Kidney capillary endothelial cell (primary cell): ENCODE measurements at places on chromosomes 4 and X.

DNA sequence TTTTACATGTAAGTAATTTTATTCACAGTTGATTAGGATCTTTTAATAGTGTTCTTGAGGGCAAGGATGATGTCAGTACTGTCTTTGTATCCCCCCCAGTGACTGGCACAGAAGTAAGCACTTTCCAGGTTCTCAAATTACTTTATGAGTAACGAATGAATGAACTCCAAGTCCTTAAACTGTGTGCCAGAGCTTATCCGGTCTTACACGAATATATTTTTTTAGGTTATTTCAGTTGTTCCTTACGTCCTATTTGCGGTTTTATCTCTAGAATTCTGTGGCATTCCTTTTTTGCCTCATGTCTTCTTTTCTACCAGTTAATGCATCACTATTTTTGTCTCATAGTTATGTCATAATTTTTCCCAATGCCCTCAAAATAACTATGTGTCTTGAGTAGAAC is 106.9 kb upstream of the MID1IP1 start:
- DNase-seq = no peak

GRCh38 chrX:103012945-103013344 is 51.0 kb downstream of the BEX1 start:
- DNase-seq = no peak

DNA sequence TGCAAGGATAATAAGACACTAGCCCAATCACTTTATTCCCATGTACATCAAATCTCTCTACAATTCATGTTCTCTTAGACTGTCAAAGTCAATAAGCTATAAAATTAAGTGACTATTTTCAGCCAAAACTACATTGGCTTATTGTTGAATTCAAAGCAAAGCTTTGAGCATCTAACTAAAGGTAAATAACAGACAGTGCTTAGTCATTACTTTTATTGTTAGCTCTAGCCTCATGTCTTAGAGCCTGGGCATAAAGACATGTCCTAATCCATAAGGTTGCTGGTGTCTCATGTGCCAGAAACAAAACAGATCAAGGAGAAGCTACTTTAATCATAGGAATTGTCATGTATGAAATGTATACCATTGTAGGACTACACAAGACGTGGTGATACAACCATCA is 103.1 kb upstream of the UNC5C start:
- DNase-seq = no peak

GRCh38 chrX:48474127-48474526 is 1.9 kb upstream of the FTSJ1 start:
- no peak for DNase-seq

DNA sequence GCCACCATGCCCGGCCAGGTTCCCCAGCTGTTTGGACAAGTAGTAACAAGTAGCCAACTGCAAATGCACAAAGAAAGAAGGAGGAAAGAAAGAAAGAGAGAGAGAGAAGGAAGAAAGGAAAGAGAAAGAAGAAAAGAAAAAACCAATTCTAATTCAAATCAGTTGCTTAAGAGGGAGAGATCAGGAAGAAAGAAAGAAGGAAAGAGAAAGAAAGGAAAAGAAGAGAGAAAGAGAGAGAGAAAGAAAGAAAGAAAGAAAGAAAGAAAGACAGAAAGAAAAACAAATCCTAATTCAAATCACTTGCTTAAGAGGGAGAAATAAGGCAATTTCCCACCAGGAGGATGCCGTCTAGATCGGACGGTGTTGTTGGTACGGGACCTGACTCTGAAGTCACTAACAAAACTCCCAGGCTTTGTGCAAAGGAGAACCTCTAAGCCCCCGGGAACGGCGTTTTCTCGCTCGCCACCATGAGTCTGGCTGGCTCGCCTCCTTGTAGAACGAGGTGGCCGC is 95.5 kb upstream of the PPP2R3B start:
- no peak for DNase-seq

GRCh38 chr4:44425614-44426208 is 22.9 kb downstream of the KCTD8 start:
- no peak for DNase-seq

DNA sequence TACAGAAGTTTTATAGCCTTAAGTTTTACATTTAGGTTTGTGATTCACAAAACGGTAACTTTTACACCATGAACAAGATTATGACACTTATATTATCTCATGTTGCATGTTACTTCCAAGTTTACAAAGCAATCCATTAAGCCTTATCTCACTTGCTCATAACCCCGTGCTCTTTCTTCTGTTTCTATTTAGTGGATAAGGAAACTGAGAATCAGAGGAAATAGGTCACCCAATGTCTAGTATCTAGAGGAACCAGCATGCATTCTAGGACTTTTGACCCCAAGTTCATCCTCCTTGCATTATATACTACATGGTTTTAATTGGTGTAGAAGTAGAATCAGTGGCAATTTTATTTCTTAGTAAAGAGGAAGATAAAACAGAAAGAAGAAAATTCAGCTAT is 67.0 kb upstream of the ANXA3 start:
- no peak for DNase-seq

DNA sequence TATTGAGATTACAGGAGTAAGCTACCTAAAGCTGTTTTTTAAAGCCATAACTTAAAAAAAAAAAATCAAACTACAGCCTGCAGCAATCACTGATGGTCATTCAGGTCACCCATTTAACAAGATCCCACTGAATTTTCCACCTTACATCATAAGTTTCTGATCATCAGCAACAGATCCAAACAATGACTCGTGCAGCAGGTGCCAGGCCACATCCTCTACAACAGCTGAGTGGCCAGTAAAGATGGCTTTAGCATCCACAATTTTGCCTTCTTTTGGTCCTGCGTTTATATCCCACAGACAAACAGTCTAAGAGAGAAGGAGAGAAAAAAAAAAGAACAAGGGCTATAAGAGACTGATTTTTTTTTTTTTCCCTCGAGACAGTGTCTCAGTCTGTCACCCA is 16.6 kb downstream of the RBBP7 start:
- no peak for DNase-seq

- no peak for DNase-seq
Observed at GRCh38 chr4:21885241-21885640, 63.3 kb downstream of the KCNIP4 start.

DNA sequence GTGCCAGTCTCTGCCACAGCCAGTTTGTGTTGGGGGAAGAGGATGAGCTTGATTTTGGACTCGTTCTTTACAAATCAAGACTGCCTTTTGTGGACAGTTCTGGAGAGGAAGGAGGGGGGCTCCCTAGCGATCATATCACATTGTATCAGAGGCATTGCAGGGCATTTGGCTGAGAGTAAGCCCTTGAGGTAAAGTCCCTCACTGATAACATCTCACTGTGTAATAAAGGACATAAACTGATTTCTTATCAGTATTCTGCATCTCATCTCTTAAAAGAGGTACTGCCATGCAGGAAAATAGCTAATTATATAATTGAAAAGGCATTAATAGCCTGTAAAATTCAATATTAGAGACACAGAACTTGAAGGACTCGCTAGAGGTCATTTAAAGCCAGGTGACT is 6.1 kb upstream of the IGFBP7 start:
- DNase-seq = no peak

DNA sequence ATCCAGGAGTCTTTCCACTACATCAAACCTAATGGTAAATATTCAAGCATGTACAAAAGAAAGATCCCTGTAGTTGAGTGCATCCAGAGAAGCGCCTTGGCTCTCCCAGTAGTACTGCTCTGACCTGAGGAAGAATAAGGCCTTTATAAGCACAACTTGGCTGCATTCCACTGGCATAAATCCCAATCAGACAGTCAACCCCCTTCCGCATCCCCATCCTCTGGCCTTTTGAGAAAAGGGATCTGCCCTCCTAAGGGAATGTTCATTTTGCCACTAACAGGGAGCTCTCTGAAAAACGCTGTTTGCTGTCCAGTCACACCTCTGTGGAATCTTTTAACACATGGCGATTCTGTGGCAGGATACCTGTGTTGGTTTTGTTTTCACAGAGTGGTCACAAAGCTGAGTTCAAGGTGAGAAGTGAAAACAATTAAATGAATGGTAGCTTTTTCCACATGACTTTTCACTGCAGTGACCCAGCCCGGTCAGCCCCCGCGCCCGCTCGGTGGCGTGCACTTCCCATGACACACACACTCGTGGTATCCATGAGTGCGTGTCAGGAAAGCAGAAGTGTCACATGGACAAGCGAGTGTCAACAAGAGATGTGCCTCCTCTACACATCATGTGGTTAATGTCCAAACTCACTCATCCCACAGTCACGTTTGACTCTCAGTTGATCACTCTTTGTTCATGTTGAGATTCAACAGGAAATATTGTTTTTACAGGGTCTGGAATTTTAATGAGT is 112.2 kb upstream of the ENPP6 start:
- no peak for DNase-seq

DNA sequence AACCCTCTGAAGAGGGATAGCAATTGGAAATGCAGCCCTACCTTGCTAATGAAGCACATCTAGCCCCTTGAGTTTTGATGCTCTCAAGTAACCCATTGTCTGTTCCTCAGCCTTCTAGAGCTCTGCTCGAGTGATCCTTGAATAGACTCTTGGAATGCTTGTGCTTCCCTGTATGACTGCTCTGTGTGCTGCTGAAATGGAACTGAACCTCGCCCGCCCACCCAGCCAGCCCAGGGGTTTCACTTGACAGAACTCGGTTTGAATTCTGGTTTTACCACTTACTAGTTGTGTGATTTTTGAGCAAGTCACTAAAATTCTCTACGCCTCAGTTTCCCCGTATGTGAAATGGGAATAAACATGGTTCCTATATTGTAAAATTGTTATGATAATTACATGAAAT is 77.1 kb downstream of the MID2 start:
- DNase-seq = no peak

DNA sequence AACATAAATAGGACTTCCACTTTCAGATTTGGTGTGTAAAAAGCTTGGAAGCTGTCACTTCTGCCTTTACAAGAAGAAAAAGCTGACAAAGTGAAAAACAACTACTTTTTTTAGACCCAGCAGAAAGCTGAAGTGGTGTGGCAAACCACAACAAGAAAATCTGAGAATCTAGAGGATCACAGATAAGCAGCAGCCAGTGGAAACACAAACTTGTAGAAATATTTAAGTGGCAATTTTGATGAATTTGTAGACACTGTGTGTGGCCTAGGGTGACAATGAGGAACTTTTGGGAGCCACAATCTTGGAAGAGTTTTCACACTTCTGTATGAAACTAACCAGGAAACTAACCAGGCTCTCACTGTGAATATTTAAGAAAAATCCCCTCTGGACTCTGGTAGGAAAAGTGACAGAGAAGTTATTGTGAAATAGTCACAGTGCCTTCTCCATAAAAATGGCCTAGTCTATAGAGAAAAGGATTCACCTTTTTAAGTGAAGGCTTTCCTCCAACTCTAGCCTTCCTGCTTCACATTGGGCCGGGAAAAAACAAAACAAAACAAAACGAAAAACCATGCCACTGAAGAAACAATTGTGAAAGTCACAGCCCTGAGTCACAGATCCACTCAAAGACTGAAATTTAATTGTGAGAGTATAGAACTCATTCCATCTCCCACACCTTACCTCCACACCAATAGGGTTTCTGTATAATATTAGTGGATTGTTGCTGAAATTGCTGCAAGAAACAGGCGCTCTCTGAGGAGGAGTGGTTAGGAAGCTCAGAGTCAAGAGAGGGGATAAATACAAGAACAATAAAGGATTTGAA is 26.7 kb upstream of the GUCY1A1 start:
- DNase-seq = no peak

GRCh38 chr4:98828801-98829200 is 100.1 kb downstream of the EIF4E start:
- DNase-seq = no peak

GRCh38 chr4:71526637-71527406 is 188.0 kb downstream of the SLC4A4 start:
- DNase-seq = no peak

- no peak for DNase-seq
Observed at GRCh38 chr4:94333866-94334265, 8.8 kb downstream of the HPGDS start.

DNA sequence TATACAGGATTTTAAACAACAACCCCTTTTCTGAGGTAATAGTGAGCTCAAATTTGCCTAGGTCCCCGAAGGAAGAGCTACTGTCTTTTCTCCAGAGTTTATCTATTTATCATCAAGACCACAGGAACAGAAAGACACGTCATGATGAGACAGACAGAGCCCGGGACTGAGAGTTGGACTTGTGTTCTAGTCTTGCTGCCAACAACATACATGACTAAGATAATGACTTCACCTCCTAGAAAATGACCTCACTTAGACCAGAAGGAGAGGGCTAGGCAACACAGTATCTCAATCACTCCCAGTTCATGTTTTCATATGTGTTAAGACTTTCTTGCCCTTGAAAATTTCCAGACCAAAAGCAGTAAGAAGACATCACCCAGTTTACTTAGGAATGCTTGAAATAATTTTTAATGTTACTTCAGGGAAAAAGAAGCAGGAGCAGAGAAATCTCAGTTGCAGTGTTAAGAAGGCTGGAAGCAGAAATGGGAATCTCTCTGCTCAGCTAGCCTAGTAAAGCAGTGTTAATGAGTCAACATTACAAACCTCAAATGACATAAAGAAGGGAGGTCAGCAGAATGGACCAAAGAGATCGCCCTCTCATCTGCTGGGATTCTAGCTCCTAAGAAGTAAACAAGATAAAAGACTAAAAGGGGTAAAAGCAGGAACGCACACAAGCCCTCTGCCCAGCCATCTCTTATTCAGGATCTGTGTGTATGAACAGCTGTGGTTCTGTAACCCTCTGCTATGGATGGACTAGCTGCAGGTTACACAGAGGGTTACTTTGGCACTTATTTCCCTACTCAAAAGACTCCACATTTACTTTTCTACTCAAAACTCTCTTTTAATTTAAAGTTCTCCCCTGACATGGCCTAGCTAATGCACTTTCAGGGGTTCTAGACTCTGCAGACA is 24.8 kb downstream of the PDGFC start:
- peak; percentile 87 for DNase-seq

GRCh38 chr4:140233791-140234696 is 80.1 kb upstream of the MAML3 start:
- DNase-seq = no peak

DNA sequence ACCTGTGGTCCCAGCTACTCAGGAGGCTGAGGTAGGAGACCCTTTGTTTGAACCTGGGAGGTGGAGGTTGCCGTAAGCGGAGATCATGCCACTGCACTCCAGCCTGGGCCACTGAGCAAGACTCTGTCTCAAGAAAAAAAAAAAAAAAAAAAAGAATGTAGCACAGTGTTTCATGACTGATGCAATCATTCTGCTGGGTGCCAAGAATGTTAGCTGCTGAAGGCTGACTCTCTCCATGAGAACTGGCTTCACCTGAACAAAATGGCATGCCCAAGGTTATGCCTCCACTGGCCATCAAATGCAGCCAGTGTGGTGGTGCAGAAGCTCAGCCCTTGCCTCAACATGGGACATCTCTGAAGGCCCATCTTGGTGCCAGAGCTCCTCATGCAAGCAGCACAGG is 412.1 kb downstream of the ADAM29 start:
- DNase-seq = no peak

- no peak for DNase-seq
Observed at GRCh38 chrX:10589098-10589497, 31.3 kb downstream of the MID1 start.

GRCh38 chrX:125505207-125505606 is 185.5 kb downstream of the TEX13C start:
- no peak for DNase-seq

- DNase-seq = no peak
Observed at GRCh38 chr4:165201806-165202205, 5.6 kb upstream of the KLHL2 start.

- no peak for DNase-seq
Observed at GRCh38 chr4:74630551-74630950, 163.8 kb downstream of the BTC start.
